ENCODE measurements at places on chromosomes 16 and 17. TPM values are rescaled to one million over a fixed set of nuclear protein-coding genes. Genes with fewer than 3 reads are reported as not detected.
A peak's percentile ranks its signal among the peaks of the same experiment; 100 is the strongest.

KRT20 gene
- total RNA-seq = not detected

ATP1B2 gene
- total RNA-seq = 0.85 TPM

AKAP1 gene
- total RNA-seq = 231 TPM

TEKT1 gene
- total RNA-seq = not detected

APOH gene
- total RNA-seq = not detected

NUP85 gene
- total RNA-seq = 22.7 TPM

C17orf100 gene
- total RNA-seq = 0.67 TPM

MPP3 gene
- total RNA-seq = 1.5 TPM

CYB5D1 gene
- 9.9 TPM for total RNA-seq

DYNLRB2 gene
- total RNA-seq = not detected

DNA sequence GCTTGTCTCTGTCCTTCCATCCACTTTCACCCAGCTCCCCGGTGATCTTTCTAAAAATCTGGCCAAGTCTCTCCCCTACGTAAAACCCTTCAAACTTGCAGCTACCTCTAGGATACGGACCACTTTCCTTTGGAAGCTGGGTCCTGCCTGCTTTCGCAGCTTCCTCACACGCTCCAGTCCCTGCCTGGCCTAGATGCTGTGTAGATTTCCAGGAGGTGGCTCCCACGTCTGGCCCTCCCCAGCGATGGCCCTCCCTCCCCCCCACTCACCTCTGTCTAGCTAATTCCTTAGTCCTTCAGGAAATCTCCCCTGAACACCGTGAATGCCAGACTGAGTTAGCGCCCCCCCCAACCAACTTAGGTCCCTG, 579 bp upstream of the LRRC59 start:
- DNase-seq = no peak
- H3K4me3 ChIP-seq = peak overlapping the region; percentile 95
- H3K4me1 ChIP-seq = peaks cover 17% of the 10 kb centered on the region

GRCh38 chr16:27202923-27203506, 311 bp upstream of the KDM8 start:
- DNase-seq = peak; percentile 96
- no peaks in the 10 kb centered on the region for H3K27me3 ChIP-seq
- H3K4me3 ChIP-seq = peak overlapping the region; percentile 75
- peaks cover 22% of the 10 kb centered on the region for H3K4me1 ChIP-seq

DNA sequence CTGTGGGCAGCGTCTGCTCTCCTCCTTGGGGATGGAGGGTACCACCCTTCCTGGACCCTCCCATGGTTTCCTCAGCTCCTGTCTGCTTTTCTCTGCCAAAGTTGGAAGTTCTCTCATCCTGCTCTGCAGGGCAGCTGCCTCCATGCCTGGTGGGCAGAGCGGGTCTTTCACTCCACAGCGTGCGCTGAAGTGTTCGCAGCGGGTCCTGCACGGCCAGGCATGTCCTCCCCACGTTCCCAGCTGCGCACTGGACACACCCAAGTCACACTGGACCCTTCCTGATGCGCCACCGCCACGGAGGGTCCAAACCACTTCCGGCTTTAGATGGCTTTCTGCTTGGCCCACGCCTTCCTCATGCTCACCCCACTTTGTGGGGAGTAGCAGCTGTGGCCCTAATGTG, 33.7 kb upstream of the NPTX1 start:
- peaks cover 30% of the 10 kb centered on the region for H3K27me3 ChIP-seq
- no peak for DNase-seq
- no peaks in the 10 kb centered on the region for H3K36me3 ChIP-seq
- H3K4me1 ChIP-seq = no peaks in the 10 kb centered on the region
- no peak overlapping the region for H3K4me3 ChIP-seq

GRCh38 chr17:40170325-40170724, 6.9 kb upstream of the RAPGEFL1 start:
- H3K4me1 ChIP-seq = no peaks in the 10 kb centered on the region
- DNase-seq = no peak
- H3K27ac ChIP-seq = no peak overlapping the region

GRCh38 chr17:75396025-75396424, 9.5 kb downstream of the GRB2 start:
- no peak overlapping the region for H3K4me3 ChIP-seq
- peaks cover 7% of the 10 kb centered on the region for H3K36me3 ChIP-seq
- DNase-seq = no peak
- peaks cover 51% of the 10 kb centered on the region for H3K4me1 ChIP-seq
- peak overlapping the region; percentile 32 for H3K27ac ChIP-seq

DNA sequence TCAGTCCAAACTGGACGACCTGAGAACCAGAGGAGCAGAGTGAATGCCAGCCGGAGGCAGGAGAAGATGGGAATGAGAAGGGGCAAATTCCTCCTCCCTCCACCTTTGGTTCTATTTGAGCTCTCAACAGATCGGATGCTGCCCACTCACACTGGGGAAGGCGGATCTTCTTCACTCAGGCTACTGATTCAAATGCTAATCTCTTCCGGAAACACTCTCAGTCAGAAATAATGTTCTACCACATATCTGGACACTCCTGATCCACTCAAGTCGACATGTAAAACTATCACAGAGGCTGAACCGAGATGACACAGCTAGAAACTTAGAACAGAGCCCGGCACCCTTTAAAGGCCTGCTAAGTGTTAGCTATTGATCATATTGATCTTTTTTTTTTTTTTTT, 57.4 kb upstream of the GRIN2A start:
- no peak overlapping the region for H3K27ac ChIP-seq
- H3K27me3 ChIP-seq = peaks cover 2% of the 10 kb centered on the region
- H3K4me1 ChIP-seq = no peaks in the 10 kb centered on the region
- no peak overlapping the region for H3K4me3 ChIP-seq
- no peak for DNase-seq
- H3K36me3 ChIP-seq = no peaks in the 10 kb centered on the region

DNA sequence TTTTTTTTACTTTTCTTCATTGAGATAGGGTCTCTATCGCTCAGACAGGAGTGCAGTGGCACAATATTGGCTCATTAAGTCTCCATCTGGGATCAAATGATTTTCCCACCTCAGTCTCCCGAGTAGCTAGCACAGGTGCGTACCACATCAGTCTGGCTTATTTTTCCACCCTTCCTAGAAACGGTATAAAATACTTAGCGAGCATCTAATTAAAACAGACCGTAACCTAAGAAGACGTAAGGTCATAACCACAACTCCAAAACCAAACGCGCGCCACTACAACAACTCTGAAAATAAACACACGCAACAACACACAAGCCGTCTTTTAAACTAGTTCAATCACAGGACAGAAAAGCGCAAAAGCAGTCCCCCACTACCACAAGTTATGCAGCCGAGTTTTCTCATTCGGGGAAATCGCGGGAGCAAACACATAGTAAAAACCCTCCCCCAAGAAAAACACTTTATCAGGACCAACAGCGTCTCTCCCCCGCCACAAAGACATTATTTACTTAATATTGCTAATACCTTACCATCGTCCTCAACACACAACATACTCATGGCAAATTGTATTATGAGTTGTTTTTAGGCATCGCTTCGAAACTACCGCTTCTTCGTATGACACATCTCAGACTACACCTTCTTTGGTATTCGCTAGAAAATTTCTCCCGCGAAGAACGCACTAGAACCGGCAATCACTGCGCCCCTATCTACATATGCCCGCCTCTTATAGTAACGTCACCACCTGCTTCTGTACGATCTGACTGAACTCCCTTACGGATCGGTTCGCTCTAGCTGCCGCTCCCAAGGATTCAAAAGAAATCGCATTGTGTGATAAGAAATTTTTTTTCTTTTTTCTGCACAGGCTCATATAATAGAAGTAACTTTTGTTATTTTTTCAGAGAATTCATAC, 32.8 kb downstream of the TEX14 start:
- H3K27ac ChIP-seq = peak overlapping the region; percentile 73
- no peaks in the 10 kb centered on the region for H3K27me3 ChIP-seq
- H3K4me3 ChIP-seq = peak overlapping the region; percentile 69
- peak; percentile 38 for DNase-seq
- no peaks in the 10 kb centered on the region for H3K4me1 ChIP-seq
- H3K36me3 ChIP-seq = no peaks in the 10 kb centered on the region

DNA sequence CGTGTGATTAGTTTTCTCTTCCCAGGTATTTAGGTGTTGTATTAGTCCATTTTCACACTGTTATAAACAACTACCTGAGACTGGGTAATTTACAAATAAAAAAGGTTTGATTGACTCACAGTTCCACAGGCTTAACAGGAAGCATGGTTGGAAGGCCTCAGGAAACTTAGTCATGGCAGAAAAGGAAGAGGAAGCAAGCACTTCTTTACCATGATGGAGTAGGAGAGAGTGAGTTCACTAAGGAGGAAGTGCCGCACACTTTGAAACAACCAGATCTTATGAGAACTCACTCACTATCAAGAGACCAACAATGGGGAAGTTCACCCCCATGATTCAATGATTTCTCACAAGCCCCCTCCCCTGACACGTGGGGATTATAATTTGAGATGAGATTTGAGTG, 1343.7 kb upstream of the GOT2 start:
- H3K27ac ChIP-seq = no peak overlapping the region
- H3K36me3 ChIP-seq = no peaks in the 10 kb centered on the region
- no peak for DNase-seq

DNA sequence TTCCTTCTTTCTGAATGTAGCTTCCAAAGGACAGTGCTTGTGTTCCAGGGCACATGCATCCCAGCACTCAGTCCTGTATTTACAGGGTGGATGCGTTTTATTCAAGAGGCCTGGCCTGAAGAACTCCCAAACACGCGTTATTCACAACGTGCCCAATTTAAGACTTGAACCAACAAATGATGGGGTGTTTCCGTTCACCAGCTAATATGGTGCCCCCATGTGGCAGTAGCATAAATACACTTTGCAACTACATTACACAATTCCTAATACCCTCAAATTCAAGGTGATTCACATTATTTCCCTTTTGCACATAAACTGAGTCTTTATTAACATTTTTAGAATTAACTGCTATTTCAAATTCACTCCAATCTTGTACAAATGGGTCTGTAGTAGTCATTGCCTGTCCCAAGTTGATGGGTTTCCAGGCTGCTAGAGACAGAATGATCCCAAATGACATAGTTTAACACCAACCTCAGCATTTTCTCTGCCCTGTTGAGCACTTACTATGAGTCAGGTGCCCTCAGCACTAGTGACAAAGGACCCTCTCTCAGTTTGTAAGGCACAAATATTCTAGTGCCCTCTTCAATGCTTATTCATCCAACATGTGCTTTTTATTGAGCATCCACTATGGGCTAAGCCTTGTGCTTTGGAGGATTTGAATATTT, 26.9 kb downstream of the HSD17B2 start:
- no peak for DNase-seq
- H3K4me3 ChIP-seq = no peak overlapping the region
- H3K27ac ChIP-seq = no peak overlapping the region
- no peaks in the 10 kb centered on the region for H3K27me3 ChIP-seq

- peaks cover 17% of the 10 kb centered on the region for H3K4me1 ChIP-seq
- peak overlapping the region; percentile 90 for H3K27ac ChIP-seq
- H3K36me3 ChIP-seq = no peaks in the 10 kb centered on the region
- no peaks in the 10 kb centered on the region for H3K27me3 ChIP-seq
- H3K4me3 ChIP-seq = peak overlapping the region; percentile 72
- peak; percentile 73 for DNase-seq
These were observed 219.5 kb downstream of the NTN1 start for GRCh38 chr17:9240659-9241370.

GRCh38 chr17:33369149-33369548, 76.1 kb upstream of the ASIC2 start:
- peaks cover 6% of the 10 kb centered on the region for H3K27me3 ChIP-seq
- DNase-seq = no peak

DNA sequence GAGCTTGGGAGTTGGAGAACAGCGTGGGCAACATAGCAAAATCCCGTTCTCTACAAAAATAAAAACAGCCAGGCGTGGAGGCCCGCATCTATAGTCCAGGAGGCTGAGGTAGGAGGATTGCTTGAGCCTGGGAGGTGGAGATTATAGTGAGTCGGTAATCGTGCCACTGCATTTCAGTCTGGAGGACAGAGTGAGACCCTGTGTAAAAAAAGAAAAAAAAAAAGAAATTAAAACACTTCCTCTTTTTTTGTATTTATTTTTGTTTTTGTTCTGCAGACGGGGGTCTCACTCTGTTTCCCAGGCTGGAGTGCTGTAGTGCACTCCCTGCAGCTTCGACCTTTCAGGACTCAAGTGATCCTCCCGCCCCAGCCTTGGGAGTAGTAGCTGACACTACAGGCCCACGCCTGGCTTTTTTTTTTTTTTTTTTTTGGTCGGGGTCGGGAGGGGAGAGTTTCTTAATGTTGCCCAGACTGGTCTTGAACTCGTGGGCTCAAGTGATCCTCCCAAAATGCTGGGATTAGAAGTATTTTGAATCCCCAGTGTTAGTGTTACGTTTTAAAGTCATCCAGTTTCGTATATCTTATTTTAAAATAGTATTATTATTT, 1.5 kb downstream of the IST1 start:
- no peaks in the 10 kb centered on the region for H3K36me3 ChIP-seq
- peaks cover 33% of the 10 kb centered on the region for H3K4me1 ChIP-seq
- no peaks in the 10 kb centered on the region for H3K27me3 ChIP-seq
- DNase-seq = no peak
- peak overlapping the region; percentile 91 for H3K27ac ChIP-seq

DNA sequence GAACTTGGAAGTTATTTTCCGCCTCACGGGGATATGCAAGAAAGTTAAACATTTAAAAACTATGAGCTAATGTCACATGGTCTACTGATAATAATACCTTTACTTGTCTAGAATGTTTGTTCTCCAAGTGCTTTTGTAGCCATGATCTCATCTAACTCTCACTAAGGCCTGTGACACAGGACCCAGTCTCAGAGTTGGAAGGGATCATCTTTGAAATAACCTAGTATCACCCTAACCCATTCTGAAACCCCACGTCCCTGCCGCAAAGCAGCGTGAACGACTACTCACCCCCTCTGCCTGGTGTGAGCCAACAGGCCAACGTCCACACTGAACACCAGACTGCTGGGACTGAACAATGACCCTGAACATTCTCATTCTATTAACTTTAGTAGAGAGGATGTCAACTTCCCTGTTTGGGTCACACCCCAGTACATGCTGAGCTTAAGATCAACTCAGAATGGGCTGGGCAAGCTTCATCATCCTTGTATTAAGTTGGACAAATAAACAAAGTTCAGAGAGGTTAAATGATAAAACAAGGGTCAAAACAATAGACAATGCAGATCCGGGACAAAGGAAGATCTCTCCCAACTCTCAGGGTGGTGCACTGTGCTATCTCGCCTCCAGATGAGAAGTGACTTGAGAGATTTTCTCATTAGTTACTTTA, 54.8 kb upstream of the BCAR1 start:
- H3K27me3 ChIP-seq = no peaks in the 10 kb centered on the region
- peak overlapping the region; percentile 93 for H3K27ac ChIP-seq
- peaks cover 25% of the 10 kb centered on the region for H3K4me1 ChIP-seq
- H3K36me3 ChIP-seq = peaks cover 18% of the 10 kb centered on the region

- H3K36me3 ChIP-seq = no peaks in the 10 kb centered on the region
- DNase-seq = no peak
- H3K27ac ChIP-seq = no peak overlapping the region
- H3K4me1 ChIP-seq = no peaks in the 10 kb centered on the region
- H3K4me3 ChIP-seq = no peak overlapping the region
These were observed 304.1 kb upstream of the N4BP1 start for GRCh38 chr16:48914070-48914469.

DNA sequence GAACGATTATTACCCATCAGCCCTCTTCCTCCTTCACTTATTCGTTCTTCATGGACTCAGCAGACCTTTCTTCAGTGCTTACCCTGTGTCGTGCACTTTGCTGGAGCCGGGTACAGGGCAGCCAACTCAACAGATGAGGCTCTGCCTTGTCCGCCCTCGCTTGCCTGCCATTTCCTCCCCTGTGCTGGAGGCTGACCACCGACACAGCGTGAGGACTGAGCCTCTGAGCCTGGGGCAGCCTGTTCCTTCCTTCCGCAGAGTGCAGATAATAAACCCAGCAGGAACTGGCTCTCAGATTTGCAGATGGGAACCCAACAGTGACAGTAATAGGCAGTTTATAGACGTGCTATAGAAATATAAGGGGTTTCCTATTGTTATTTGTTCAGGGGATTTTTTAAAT, 7.0 kb upstream of the SLC39A11 start:
- no peaks in the 10 kb centered on the region for H3K36me3 ChIP-seq
- no peak overlapping the region for H3K27ac ChIP-seq
- H3K4me3 ChIP-seq = no peak overlapping the region
- peaks cover 3% of the 10 kb centered on the region for H3K27me3 ChIP-seq
- H3K4me1 ChIP-seq = no peaks in the 10 kb centered on the region

Data from psoas muscle (tissue), 8 donors.